Progenitor cell of endocrine pancreas (in vitro differentiated cells): ENCODE measurements at places on chromosomes 3 and 15. TPM values are rescaled to one million over a fixed set of nuclear protein-coding genes. Genes with fewer than 3 reads are reported as not detected.

The CCDC13 gene
- 2.3 and 2.5 TPM in 2 replicates for total RNA-seq

The SNAP23 gene
- total RNA-seq: 57.4 and 67.4 TPM in 2 replicates

The HRG gene
- not detected in 2 replicates for total RNA-seq

The PLIN1 gene
- 0.24 and 0.40 TPM in 2 replicates for total RNA-seq

The LRRC31 gene
- total RNA-seq: 0.67 and 1.2 TPM in 2 replicates

The GOLGA6L7 gene
- total RNA-seq: not detected in 2 replicates

The GXYLT2 gene
- total RNA-seq: 6.0 and 7.4 TPM in 2 replicates

The ANKUB1 gene
- total RNA-seq: not detected in 2 replicates

The SPCS1 gene
- total RNA-seq: 85.1 and 89.6 TPM in 2 replicates

GRCh38 chr3:39110041-39110639 is 2.7 kb downstream of the TTC21A start:
- no peak for DNase-seq

DNA sequence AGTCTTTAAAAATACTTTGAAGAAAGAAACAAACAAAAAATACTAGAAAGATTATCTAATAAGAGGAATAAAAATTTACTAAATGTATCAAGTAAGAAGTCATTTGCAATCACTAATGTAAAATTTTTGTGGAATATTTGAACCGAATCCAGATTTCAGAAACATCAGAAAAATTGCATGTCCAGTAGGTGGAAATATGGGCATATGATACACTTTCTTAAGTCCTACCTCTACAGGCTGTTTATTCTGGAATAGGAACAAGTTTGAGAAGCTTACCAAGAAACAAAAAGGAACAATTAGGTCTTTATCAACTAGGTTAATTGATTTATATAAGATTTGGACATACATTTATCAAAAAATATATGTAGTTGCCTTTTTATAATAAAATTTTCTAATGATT is 292.9 kb upstream of the ROBO1 start:
- no peak for DNase-seq

- no peak for DNase-seq
Measured at GRCh38 chr3:116299646-116300081, 145.6 kb downstream of the LSAMP start.

GRCh38 chr3:183454064-183454463 is 25.6 kb upstream of the MCF2L2 start:
- no peak for DNase-seq

DNA sequence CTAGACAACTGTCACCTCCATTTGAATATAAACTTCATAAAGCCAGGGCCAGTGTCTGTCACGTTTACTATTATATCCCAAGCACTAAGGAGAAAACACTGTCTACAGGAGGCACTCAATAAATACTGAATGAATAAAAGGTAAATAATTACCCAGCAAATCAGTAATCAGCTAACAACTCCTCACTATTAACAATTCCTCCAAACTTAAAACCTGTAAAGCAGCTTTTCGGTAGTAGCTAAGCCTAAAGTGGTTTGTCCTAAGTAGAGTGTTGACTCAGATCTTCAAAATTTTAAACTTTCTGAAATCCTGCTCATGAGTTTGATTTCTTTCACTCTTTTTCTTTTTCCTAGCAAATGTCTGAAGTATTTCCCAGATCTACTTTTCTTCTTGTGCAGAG is 39.9 kb downstream of the C3orf80 start:
- no peak for DNase-seq

- DNase-seq: no peak
Measured at GRCh38 chr15:85024509-85025336, 43.1 kb downstream of the PDE8A start.

DNA sequence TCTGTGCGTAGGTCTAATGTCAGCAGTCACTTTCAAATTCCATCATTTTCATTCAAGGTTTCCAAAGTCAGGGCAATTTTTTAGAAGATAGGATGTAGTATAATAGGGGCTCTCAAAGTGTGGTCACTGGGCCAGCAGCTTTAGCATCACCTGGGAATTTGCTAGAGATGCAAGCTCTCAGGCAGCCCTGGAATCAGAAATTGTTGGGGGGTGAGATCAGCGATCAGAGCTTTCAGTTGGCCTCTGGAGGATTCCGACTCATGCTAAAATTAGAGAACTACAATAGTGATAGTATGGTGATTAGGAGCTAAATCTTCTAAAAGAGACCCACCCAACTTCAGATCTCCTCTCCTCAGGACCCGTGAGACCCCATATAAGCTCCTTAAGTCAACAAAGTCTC is 2.4 kb upstream of the FRMD4B start:
- no peak for DNase-seq

GRCh38 chr3:175608356-175608755 is 749.2 kb downstream of the NAALADL2 start:
- DNase-seq: no peak

- DNase-seq: no peak
Measured at GRCh38 chr15:85597155-85597815, 197.4 kb downstream of the KLHL25 start.

DNA sequence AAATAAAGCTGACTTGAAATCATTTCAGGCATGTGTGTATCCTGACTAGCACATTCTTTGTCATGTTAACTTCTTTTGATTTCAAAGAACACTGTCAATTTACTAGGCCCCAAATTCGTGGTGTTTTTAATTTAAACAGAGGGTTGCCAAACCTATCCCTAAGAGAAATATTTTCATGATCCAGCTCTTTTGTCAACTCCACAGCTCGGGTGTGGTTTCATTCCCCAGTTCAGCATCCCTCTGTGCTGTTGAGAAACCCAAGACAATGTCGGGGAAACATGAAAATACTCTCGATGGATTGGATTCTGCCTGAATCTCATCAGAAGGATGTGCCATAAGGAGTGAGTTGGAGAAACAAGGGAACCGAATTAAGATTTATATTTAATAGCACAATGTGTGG is 84.4 kb upstream of the PHLDB2 start:
- no peak for DNase-seq

DNA sequence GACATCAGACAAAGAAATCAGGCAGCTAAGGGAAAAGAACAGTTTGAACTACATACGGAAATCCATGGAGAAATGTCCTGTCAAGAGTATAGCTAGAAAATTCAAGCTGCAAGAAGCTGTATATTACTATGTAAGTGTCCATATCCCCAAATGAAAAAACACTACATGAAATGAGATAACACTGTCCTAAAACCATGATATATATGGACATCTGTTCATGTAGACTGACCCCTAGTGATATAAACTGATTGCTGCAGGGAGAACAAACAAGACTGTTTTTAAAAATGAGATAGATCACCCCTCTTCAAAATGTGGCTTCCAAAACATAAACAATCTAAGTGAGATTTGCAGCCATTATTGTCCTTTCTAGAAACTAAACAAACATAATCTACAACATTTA is 985.6 kb downstream of the EPHA3 start:
- DNase-seq: no peak

GRCh38 chr3:48394391-48394790 is 22.4 kb downstream of the FBXW12 start:
- DNase-seq: no peak

DNA sequence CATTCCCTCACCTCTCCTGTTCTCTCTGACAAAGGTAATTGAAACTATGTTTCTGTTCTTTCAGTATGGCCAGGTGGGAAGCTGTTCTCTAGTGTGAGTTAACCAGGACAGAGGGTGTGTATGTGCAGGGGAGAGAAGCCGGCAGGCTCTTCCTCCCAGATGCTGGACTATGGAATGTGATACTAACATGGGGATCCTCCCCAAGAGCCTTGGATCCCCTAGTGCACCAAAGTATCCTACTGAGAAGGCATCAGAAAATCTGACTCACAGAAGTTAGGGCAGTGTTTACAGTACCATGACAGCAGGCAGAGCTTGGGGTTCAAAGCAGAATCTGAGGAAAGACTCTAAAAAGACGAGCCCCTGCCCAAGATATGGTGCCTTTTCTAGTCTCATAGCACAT is 123.1 kb downstream of the APBA2 start:
- DNase-seq: no peak

DNA sequence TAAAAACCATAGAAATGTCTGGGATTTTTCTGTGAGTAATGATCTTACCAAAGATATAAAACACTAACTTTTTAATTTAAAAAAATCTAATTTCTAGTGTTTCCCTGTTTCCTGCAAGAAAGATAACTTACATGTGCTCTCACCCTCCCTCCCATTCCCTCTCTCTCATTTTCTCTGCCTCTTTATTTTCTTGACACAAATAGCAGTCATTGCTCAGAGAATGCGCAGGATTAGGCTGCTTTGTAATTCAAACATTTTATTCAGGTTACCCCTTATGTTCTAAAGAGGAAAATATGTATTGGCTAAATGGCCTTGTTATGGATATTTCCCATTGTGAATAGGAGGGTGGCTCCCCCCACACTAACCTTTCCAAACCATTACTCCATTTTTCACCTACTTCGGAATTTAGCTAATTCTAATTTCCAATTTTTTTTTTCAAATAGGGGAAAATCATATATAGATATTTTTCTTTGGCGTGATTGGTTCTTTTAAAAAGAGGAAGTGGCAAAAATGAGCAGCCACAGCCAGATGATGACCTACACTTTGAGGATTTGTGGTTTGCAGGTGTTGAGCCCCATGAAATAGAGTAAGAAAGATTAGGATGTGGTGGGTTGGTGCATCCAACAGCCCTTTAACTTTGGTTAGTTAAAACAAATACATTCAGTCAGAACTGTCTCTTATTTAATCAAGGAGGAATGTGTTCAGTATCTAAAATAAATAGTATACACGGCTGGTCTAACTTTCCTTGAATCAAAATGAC is 554.4 kb downstream of the IGSF11 start:
- no peak for DNase-seq

DNA sequence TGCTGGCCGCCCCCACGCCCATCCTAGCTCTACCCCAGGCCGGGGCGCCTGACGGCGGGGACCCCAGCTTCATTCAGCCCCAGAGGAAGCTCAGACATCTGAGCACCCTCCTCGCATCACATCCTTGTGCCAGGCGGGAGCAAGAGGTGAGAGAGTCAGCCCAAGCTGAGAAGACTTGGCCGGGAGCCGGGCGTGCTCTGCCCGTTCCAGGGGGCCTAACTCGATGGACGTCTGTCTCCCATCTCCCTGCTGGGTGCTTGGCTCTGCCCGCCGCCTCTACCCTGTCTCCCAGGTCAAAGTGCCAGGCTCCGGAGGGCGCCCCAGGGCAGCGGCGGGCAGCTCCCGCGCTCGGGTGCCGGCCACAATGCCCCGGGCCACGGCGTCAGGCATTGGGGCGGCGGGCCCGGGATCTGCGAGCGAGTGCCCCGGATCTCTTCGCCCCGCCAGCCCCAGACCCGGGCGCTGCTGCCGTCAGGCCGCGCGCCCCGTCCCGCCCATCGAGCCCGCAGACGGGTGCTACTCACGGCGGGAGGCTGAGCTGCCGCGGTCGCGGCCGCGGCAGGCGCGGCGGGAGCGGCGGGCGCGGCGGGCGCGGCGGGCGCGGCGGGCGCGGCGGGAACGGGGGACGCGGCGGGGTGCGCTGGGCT is 388 bp downstream of the DAPK2 start:
- peak; percentile 13 for DNase-seq

GRCh38 chr3:193842029-193842798 is 249.2 kb downstream of the OPA1 start:
- no peak for DNase-seq

- DNase-seq: no peak
Measured at GRCh38 chr3:157754451-157754850, 251.2 kb upstream of the VEPH1 start.

DNA sequence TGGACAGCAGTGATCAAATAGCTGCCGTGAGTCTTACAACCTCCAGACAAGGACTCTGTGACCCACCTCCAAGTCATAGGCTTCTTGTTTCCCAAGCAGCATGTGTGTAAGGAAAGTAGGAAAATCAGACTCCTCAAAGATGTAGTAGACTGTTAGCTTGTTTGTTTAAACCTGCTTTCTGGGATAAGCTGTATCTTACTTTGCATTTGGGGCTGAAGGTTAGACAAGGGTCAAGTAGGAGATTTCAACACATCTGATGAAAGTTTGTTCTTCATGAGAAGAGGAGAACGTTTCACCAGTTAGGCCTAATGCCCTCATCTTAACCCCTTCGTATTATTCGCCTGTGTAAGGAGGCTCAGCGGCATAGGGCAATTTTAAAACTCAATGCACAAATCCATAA is 756.4 kb upstream of the NR2F2 start:
- DNase-seq: no peak

DNA sequence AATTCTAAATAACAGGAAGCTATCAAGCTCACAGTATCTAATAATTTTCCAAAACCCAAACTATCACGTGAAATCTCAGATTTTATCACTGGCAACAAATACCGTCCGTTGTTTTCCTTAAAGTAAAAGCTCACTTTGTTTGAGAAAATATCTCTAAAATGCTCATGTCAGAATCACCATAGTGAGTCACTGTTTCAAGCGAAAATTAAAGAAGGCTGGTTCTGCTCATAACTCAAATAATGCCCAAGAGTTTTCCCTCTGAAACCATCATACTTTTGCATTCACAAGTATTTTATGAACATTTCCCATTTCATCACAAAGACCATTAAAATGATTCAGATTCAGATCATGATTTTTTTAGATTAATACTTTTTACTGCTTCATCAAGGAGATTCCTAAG is 50.6 kb downstream of the TBL1XR1 start:
- no peak for DNase-seq

DNA sequence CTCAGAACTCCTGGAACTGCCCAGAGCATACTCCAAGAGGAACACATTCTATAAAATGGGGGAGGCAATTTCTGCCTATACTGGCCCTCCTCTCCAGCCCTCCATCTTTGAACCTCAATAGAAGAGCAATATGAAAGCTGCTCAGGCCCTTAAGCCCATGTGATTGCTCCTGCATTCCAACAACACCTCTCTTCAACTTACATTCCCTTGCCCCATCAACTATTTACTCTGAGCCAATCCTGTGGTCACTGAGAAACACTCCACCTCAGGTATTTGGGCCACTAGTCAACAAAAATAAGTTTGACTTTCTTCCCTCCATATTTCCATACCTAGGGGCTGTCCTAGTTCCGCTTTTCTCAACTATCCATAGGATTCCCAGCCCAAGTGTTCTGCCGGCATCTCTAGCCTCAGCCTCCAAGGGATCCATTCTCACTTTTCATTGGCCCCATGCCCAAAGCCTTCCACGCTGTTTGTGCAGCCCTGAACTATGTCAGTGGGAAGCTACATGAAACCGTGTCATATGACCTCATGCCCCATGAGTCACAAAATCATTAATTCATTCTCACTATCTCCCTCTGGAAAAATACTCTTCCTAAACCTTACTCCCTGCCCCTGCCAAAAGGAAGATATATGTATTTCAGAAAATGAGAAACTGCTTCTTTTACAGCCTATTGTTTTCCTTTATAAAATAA is 61.6 kb downstream of the GJD2 start:
- DNase-seq: no peak
